Endothelial cell (in vitro differentiated cells): ENCODE measurements at places on chromosomes 2 and 18.
A peak's percentile ranks its signal among the peaks of the same experiment; 100 is the strongest.

GRCh38 chr2:193476171-193476800, 1281.6 kb upstream of the TMEFF2 start:
- no peak for DNase-seq

GRCh38 chr2:46999857-47000678, 84.5 kb upstream of the MCFD2 start:
- no peak for DNase-seq

DNA sequence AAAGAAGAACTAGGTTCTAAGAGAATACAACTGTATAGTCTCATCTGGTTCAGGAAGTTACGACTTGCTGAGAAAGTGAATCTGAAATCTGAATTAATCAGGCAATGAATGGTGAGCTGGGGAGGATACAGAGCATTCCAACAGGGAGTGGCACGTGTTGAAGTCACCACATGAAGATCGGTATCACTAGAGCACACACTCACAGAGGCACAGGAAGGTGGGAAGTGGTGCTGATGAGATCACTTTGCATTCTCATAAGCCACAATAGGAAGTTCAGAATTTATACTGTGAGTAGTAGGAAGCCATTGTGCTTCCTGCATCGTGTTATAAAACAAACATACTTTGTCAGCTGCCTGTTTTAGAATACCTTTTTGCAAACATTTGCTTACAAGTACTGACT, 615.0 kb upstream of the DDX18 start:
- peak; percentile 9 for DNase-seq

- no peak for DNase-seq
These were observed 72.7 kb downstream of the TWIST2 start for GRCh38 chr2:238920601-238921001.

GRCh38 chr18:70732188-70732587, 443.3 kb downstream of the SOCS6 start:
- no peak for DNase-seq
